ENCODE measurements at places on chromosomes 4 and X.

DNA sequence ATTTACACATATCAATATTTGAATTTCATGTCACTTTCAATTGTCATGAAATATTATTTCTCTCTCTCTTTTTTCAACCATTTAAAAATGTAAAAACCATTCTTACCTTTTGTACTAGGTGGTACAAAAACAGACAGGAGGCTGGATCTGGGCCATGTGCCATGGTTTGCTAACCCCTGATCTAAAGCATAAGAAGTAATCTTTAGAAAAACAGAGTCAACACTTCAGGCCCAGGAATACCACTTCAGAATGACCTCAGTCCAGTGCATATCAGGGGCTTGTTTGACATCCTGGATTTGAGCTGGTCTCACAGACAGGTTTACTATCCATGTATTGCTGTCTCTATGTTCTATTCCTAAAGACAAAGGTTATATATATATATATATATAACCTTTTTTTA, 102.5 kb downstream of the DCHS2 start:
- DNase-seq, result no peak

DNA sequence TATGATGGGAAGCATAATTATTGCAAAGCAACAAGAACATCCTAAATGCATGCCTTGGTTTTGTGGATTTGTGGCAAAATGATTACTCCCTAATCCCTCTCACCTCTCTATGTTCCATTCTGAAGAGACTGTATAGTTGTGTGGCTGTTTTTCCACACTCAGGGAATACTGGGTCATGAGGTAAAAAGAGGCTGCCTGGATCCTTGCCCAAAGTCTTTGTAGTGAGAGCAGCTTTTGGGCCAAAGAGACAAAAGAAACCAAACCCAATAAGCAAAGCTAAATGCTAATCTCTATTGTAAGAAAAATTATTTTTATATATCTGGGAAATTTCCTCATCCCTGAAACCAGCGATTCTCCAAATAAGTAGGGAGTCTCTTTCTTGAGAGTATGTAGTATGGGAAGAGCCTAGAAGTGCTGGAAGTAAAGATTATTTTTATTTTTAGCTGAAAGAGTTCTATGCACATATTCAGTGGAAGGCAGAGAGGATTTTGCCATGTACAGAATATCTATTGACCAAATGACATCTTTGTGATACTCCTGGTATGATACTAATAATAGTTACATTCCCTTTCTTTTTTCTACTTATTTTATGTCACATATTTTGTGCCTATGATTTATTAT, 24.9 kb upstream of the SULT1B1 start:
- DNase-seq, result no peak

DNA sequence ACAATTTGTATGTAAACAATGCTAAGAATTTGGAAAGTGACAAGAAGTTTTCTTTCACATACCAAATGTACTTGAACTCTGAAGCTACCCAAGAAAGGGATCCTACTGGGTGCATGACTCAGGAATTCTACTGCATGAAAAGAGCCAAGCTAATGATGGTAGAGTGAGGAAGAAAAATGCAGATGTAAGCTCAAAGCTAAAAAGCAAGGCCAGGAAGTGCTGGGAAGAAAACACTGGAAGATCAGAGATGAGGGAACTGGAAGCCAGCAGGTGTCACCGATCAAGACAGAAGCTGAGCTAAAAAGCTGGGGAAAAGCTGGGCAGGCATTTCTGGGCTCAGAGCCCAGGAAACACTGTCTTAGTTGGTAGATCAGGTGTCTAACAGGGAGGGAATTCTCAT, 449.1 kb downstream of the NKX6-1 start:
- no peak for DNase-seq

- no peak for DNase-seq
Measured at GRCh38 chrX:49061916-49062315, 3.1 kb downstream of the CCDC120 start.

- no peak for DNase-seq
Measured at GRCh38 chr4:108937066-108937465, 174.2 kb upstream of the ETNPPL start.

DNA sequence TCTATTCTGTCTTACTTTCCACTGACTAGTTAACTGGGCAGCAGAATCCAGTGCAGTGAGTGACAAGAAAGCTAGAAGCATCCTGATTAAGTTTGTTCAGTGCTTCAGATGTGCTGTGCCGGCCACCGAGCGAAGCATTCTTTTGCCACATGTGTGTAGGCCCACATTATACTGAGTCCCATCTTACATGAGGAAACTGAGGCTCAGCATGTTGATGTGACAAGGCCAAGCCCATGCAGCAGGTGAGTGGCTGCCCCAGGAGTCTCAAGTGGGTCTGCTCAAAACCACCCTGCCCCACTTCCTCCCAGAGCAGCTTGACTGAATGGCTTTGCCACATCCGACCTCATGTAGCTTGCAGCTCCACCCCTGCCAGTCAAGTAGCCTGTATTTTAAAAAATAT, 50.5 kb downstream of the RHOH start:
- no peak for DNase-seq

DNA sequence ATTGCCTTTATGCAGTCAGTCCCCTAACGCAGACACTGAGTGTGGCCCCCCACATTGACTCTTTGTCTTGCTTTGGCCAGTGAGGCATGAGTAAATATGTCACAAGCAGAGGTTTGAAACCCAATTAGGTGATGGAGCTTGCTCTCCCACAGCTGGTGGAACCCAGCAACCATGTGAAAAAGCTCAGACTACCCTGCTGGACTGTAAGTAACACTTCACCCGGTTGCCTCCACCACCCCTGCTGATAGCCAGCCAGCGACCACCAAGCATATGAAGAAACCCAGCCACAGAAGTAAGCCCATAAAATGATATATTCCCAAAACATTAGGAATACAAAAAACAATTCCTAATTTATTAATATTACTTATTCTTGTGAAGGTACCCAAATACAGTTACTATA, 21.6 kb upstream of the PDCL2 start:
- no peak for DNase-seq

Measured in cortex of kidney (tissue), 1 donor.